ENCODE measurements at places on chromosomes 11 and 22.
A peak's percentile ranks its signal among the peaks of the same experiment; 100 is the strongest.

DNA sequence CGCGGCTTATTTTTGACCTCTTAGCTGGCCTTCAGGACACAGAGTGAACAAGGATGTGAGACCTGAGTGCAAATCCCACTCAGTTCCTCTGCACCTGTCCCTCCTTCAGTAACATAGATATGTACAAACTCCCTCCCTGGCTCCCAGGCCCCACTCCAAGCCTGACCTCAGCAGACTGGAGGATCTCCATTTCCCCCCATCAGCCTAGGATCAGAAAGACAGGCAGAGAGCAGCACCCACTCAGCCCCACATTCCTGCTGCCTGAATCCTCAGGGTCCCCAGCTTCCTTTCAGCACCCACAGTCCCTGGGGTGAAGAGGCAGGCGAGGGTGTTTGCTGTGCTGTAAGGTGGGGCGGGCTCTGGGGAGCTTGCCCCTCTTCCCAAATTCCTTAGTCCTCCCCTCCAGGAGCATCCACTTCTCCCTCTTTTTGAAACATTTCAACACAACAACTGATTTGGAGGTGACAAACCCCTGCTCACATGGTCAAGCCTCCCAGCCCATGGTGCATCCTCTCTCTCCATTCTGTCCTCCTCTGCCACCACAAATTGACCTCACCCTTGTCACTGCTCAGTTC is 151.1 kb downstream of the FEZ1 start:
- no peak for DNase-seq

DNA sequence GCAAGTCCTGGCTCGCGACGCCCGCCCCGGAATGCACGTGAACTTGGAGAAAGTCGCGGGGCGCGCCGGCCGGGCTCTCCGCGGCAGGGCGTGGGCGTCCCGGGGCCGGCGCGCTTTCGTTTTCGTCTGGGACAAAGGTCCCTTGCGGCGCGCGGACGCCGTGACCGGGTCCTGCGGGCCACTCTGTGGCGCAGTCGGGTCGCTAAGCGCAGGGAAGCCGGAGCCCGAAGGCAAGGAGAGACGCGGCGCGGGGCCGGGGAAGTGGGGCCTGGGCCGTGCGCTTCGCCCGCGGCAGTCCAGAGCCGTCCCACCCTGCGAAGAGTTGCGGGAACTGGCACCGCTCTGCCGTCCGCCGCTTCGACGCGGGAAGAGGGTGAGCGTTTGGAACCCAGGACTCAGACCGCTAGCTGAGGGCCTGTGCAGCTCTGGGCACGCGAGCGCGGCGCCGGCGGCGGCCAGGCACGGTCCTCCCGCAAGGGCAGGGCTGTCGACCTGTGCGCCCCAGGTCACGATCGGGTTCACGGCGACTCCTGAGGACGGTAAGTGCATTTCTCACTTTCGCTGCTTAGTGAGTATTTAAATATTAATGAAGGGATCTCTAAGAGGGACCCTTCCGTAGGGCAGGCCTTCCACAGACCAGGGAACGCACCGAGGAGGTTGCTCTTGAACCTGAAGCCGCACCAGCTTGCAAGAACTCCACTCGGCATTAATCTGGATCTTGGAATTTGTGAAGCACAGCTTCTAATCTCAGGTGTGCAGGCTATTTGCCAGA is 78.0 kb upstream of the PPARA start:
- no peak for DNase-seq

GRCh38 chr22:45159652-45160462 is 3.9 kb upstream of the NUP50 start:
- peak; percentile 46 for DNase-seq

DNA sequence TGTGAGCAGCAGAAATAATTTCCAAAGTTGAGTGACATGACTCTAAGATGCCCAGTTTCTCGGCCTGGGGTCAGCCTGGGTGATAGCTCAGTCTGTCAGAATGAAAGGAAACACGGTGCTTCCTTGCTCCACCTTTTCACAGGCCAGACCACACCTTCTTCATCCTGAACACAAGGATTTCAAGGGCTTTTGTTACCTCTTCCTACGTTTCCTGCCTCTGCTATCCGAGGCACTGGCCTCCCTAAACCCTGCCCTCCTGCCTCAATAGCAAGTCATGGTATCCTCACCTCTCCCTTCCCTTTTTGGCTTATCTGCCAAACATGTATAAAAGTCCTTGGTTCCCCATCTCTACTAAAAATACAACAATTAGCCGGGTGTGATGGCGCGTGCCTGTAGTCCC is 1.7 kb upstream of the OR51E1 start:
- DNase-seq = no peak

DNA sequence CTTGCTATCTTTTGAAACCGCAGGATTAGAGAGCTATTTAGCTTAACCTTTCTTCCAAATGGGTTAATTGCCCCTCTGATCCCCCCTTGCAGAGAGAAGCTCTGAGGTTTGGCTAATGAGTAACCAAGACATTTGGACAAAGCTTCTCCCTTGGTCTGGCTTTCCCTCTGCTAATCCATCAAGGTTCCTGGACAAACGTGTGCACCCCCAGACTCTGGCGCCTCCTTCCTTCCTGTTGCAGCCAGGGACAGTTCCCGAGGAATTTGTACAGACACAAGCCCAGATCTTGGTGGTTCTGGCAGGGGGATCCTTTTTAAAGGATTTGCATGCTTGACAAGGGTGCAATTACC is 1.6 kb downstream of the KIAA1671 start:
- DNase-seq = no peak

DNA sequence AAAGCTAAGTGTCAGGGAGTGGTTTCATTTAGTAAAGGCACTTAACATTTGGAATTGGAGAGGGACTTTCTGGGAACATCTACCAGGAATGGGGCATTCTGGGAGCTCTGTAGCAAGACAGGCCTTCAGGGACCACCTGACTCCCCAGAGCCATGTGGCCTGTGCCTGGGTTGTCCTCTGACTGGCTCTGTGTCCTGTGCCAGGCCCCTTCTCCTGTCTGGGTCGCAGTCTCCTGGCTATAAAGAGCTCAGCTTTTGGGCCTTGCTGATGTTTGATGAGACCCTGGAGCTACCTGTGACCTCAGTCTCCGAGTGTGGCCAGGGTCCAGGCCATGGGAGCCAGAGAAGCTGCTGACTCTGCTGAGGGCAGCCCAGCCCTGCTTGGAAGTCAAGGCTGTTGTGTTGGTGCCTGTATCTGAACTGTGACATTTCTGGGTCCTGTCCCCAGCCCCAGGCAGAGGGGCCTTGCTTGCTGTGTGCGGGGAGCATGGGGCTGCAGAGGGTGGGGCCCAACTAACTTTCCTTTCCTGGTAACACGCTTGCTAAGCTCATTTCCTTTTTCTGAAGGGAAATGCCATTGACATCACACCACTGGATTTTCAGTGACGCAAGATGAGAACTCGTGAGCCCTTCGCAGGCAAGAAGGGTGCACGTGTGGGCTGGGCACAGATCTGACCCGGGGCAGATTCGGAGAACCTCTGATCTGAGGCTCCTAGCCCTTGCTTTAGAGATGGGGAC is 41.3 kb downstream of the LRRC32 start:
- DNase-seq = no peak

- DNase-seq = no peak
Measured at GRCh38 chr22:39148727-39149535, 3.5 kb downstream of the CBX7 start.

DNA sequence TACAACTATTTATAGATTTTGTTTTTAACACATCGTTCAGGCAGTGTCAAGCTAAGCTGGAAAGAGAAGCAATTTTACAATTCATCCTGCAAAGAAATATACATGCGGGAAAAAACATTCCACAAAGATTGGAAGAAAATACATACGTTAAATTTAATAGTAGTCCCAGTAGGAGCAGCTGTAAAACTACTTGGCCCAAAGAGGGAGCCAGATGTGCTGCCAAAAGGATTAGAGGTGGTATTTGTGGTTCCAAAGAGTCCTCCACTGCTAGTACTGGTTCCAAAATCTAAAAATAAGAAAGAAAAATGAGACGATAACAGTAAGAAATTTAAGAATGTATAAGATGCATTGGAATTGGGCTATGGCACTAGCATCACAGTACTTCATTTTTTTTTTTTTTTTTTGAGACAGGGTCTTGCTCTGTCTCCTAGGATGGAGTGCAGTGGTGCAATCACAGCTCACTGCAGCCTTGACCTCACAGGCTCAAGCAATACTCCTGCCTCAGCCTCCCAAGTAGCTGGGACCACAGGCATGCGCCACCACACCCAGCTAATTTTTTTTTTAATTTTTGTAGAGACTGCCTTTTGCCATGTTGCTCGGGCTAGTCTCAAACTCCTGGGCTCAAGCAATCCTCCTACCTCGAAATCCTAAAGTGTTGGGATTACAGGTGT is 21.5 kb downstream of the NUP98 start:
- DNase-seq = no peak

DNA sequence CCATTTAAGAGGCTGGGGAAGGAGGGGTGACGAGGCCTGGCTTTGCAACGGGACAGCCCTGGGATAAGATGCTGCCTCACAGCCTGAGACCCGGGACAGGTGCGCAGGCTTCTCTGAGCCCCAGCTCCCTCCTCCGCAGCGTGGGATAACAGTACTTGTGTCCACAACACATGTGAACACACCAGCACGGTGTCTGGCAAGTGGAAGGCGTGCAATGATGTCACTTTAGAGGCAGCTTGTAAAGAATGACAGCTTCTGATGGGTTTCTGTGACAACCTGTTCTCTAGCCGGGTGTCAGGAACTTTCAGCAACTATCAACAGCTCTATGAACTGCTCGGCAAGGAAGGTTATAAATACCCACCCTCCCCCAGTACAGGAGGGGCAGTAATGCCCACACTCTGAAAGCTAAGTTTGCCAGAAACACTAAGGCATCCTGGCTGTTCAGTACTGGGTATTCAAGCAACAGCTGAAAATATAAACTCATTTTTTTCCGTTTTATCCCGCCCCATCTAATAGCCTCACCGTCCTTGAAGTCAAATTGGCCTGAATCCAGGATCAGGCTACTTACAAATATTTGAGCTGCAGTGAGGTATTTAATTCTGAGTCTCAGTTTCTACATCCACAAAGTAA is 59.7 kb downstream of the MYH9 start:
- DNase-seq = no peak

GRCh38 chr11:8747173-8747572 is 64.6 kb downstream of the RPL27A start:
- DNase-seq = no peak

DNA sequence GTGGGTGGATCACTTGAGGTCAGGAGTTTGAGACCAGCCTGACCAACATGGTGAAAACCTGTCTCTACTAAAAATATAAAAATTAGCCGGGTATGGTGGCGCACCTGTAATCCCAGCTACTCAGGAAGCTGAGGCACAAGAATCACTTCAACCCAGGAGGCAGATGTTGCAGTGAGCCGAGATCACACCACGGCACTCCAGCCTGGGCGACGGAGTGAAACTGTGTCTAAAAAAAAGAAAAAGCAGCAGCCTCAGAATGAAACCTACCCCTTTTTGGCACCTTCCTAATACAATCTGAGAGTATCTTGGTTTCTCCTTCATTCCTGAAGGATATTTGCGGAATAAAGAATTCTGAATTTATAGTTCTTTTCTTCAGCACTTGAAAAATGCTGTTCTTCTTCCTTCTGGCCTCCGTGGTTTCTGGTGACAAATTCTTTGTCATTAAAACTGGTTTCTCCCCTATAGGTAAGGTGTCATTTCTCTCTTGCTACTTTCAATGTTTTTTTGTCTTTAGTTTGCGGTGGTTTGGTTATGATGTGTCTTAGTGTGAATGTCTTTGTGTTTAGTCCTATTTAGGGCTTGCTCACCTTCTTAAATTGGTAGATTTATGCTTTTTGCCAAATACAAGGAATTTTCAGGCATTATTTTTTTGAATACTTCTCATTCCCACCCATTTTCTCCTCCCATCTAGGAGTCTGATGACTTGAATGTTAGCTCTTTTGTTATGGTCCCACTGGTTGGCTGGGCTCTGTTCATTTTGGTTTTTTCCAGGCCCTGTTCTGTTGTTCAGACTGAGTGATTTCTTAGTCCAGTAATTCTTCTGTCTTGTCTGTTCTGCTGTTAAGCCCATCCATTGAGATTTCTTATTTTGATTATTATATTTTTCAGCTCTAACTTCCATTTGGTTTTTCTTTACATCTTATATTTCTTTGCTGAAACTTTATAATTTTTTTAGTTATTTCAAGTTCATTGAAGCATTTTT is 15.4 kb downstream of the ASRGL1 start:
- no peak for DNase-seq

DNA sequence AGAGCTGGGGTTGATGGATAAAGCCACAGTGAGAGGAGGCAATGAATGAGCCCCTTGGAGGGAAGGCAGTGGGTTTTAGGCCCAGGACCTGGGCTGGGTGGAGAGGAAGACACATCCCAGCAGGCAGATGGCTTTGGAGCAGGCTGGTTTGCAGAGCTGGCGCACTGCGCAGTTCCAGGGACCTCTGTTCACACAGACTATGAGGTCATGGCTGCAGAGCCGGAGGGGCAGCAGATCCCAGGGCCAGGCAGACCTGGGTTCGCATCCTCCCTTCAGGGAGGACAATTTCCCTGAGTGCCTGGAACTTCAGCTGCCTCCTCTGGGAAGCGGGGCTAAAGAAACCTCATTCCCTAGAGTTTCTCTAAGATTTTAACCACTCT is 28.2 kb upstream of the DGKZ start:
- no peak for DNase-seq

DNA sequence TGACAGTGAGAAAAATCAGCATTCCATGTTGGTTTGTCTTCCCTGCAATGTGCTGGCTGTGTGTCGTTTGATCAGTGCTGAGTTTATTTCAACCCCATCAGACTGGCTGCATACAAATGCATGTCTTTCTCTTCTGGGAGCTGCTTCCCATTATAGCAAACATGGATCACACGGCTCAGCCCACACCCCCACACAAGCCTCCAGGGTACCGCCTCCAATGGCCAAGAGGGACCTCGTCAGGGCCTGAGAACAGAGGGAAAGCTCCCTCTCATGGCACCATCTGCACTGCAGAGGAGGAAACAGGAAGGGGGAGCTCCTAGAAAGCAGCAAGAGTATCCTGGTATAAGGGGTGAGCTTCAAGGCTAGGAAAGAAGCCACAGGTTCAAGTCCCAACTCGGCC is 214.2 kb downstream of the LARGE1 start:
- DNase-seq = no peak

DNA sequence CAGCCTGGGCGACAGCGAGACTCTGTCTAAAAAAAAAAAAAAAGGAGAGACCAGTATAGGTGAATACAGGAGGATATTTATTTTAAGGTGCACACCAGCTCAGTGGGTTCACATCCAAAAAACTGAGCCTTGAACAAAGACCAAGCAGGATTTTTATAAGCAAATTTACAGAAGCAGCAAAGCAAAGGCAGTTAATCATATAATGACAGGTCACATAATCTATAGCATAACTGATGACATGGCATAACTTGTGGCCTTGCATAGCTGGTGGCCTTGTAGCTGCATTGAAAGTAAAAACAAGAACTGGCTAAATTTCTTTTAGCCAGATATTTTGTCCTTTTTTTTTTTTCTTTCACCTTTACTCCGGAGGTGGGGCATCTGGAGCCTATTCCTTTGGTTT is 2.7 kb upstream of the PLAAT3 start:
- no peak for DNase-seq

DNA sequence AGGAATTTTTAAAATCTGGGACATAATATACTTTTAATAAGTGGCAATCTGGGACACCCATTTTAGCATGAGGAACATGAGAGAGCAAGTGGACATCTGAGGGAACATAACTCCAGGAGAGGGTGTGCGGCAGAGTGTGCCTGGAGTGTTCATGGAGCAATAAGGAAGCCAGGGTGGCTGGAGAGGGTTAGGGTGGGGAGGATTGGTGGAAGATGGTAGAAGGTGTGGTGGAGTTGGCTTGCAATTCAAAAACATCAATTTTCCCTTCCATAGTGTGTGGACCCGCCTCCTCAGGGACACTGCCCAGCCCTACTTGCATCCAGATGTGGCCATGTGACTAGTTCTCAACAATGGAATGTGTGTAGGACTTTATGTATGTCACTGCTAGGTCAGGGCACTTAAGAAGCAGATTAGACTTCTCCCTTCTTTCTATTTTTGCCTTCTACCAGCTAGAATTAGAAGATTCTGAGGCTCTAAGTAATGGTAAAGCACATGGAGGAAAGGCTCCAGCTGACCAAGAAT is 4.4 kb upstream of the DENND5A start:
- DNase-seq = peak; percentile 27
